ENCODE measurements at places on chromosomes 11 and 22.

- DNase-seq = peak; percentile 91
These were observed 241.8 kb upstream of the ARHGAP42 start for GRCh38 chr11:100445231-100445735.

- DNase-seq = no peak
These were observed 14.0 kb downstream of the SERPINH1 start for GRCh38 chr11:75576017-75576416.

DNA sequence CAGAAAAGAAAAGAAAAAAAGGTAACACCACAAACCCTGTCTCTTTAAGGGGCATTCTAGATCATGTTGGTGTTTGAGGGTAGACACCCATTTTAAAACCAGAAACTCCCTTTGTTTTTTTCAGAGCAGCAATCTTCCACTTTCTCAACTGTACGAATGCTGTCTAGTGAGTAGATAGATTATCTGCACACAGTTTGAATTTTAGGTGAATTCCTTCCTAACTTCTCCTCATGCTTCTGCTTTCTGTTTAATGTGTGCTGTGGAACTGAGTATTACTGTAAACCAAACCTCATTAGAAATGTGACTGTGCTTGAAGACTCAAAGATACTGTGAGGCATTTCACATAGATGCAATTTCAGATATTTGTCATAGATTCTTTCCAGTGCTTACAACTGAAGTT is 102.4 kb downstream of the PRMT3 start:
- DNase-seq = no peak

GRCh38 chr22:42717197-42717928 is 3.3 kb downstream of the A4GALT start:
- no peak for DNase-seq

- no peak for DNase-seq
These were observed 878.8 kb downstream of the NTM start for GRCh38 chr11:132249256-132249655.

DNA sequence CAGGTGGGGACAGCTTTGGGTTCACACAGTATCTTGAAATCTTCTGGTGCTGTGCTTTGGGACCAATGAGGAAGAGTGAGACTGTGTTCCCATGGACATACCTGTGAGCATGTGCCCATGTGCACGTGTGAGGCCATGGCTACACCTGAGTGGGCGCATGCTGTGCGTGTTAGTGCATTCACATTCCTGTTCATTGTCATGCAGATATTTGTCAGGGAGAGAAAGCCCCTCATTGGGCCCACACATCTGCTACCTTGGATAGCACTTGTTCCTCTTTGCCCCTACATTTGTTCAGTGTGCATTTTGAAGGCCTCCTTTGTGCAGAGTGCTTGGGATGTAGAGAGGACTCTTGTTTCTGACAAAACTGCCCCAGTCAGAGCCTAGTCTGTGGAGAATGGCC is 154.3 kb upstream of the E2F8 start:
- DNase-seq = no peak

GRCh38 chr11:2777386-2777785 is 77.6 kb upstream of the KCNQ1OT1 start:
- no peak for DNase-seq

DNA sequence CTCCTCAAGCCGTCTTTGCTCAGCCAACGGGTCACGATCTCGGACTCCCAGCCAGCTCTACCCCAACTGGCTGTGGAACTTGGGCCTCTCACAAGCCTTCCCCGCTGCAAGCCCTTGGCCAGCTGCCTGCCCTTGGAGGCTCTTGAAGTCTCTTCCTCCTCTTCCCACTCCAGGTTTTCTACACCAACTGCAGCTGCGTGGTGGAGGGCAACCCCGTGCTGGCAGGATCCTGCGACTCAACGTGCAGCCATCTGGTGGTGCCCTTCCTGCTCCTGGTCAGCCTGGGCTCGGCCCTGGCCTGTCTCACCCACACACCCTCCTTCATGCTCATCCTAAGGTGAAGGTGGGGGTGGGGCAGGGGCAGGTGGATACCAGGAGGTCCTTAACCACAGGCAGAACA is 40.5 kb upstream of the TPBGL start:
- no peak for DNase-seq

- DNase-seq = no peak
These were observed 498.7 kb downstream of the METTL15 start for GRCh38 chr11:28606930-28607329.

- no peak for DNase-seq
These were observed 35.5 kb downstream of the SPATA19 start for GRCh38 chr11:133809569-133810491.

GRCh38 chr22:23183061-23183698 is 2.9 kb downstream of the BCR start:
- DNase-seq = peak; percentile 40

- DNase-seq = no peak
These were observed 16.9 kb upstream of the PEX26 start for GRCh38 chr22:18060646-18061620.

DNA sequence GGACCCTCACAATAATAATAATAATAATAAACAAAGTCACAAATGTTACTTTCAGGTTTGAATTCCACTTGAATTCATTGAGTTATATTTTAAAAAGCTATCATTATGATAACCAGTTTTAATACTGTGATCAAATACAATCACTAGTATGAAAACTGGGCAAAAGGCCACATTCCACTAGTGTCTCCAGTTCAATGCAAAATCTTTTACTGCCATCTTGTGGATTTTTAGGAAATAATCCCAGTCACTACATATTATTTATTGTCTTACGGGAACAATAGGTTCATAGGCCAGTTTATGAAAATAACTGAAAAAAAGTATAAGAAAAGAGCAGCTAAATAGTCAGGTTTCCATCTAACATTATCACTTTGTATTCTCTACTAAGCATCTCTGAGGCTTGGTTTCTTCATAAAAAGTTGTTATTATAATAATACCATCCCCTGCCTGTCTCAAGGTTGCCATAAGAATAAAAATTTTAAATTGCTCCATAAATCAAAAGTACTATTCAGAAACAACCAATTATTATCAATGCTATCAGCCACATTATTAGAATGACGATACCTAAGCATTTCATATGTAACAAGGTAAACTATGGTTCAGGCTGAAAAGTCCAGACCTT is 533.9 kb upstream of the CCDC90B start:
- DNase-seq = peak; percentile 44

DNA sequence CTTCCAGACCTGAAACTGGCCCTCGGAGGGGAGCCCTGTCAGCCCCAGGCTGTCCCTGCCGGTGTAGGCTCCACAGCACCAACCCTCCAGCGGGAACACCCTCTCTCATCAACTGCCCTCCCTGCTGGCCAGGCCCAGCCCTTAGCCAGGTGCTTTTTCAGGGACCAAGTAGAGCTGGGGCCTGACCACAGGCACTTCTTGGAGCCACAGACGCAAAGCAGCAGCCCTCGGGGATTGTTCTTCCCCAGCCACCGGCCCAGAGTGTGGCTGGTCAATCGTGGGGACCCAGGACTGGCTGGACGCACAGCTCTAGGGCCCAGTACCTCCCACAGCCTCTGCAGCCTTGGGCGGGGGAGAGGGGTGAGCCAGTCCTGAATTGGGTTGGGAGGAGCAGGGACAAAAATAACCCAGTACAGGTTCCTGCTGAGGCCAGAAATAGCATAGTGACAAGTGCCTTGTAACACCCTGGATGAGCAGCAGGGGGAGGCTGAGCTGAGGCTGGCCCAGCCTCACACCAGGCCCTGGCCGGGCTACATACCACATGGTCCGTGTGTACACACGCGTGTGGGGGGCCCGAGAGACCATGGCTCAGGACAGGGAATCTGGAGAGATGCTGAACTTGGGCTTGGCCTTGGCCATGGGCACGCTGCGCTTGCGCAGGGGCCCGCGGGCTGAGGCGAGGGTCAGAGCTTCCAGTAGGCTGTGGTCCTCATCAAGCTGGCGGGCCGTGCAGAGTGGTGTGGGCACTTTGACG is 2.0 kb downstream of the KCNJ11 start:
- DNase-seq = peak; percentile 9

GRCh38 chr22:46381142-46381541 is 45.6 kb downstream of the TRMU start:
- DNase-seq = no peak

Measured in NCI-H774 (cell line).